ENCODE measurements at places on chromosomes 5 and 9. TPM values are rescaled to one million over a fixed set of nuclear protein-coding genes. Genes with fewer than 3 reads are reported as not detected.

Gene PRRT1B
- total RNA-seq: 1.1 TPM

Gene OR1L1
- total RNA-seq: not detected

DNA sequence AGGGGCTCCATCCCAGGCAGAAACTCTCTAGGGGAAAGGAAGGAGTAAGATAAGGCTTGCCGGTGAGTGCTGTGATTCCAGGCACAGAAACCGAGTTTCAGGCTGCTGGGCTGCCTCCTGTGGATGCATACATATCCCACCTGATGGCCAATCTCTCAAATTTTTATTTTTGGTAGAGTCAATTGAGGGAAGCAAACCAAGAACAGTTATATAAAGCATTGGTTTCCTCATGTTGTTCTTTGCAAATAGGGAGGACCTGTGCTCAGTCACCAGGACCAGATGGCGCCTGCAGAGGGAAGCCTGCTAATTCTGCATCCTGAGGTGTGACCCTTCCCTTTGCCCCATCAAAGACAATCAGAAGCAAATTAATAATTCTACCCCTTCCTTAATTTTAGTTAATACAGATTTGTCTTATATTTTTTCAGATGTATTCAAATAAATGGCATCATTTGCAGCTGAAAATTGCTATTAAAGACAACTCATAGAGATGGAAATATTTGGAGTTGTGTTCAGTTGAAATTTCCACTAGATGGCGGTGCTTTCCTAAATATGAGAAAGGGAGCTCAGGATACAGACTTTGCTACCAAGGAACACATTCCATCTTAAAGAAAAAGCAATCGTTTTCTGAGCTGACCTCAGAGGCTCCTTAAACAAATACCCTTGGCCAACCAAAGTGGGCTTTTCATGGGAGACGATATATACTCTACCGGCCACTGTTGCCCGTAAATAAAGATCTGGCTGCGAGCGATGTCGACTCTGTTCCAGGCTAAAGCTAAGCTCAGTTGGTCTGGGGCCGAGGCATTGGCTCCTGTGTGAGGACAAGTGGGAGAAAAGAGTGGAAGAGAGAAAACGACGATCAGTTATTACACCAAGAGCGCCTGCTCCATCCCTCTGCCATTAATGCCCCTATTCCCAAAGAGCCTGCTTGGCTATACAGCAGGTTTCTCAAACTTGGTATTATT, 225.7 kb upstream of the KLF9 start:
- no peaks in the 10 kb centered on the region for H3K27me3 ChIP-seq
- no peaks in the 10 kb centered on the region for H3K36me3 ChIP-seq
- H3K27ac ChIP-seq: no peak overlapping the region
- no peak overlapping the region for H3K4me3 ChIP-seq

GRCh38 chr5:81183811-81184748, 49.0 kb upstream of the CKMT2 start:
- no peaks in the 10 kb centered on the region for H3K27me3 ChIP-seq
- no peak for DNase-seq
- H3K4me1 ChIP-seq: no peaks in the 10 kb centered on the region

DNA sequence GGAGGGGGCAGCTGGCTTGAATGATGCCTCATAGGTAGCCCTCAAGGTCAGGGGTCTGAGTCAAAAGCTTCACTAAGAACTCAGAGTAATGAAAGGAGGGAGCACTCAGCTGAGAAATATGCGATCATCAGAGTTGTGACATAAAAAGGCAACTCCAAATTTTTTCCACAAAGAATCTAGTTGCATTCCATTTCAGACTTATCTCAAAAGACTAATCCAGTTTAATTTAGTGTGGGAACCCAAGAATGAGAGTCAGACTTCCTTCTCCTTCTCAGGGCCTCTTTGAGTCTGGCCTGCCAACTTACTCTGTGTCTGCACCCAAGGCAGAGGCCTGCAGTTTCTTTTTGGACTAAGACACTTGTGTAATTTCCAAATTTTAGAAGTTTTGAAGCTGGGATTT, 34.7 kb downstream of the GABRP start:
- H3K4me1 ChIP-seq: no peaks in the 10 kb centered on the region
- H3K27me3 ChIP-seq: peaks cover 2% of the 10 kb centered on the region
- no peak for DNase-seq
- no peak overlapping the region for H3K4me3 ChIP-seq

DNA sequence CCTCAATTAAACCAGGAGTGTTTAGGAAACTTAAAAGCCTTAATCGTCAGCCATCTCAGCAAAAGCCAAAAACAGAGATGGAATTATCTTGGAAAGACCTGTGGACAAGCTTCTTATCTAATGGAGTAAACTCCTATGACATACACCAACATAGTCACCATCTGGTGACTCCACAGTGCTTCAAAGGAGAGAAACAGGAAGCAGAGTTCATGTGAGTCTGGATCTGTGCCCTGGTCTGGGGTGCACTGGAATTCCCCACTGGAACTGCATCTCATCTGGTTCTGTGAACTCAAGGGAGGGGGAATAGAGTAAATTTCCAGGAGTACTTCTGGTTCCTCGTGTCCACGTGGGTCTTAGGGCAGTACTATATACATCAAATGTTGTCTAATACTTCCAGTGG, 36.3 kb upstream of the KCNN2 start:
- H3K4me3 ChIP-seq: no peak overlapping the region
- DNase-seq: no peak
- H3K27ac ChIP-seq: no peak overlapping the region
- no peaks in the 10 kb centered on the region for H3K4me1 ChIP-seq
- H3K36me3 ChIP-seq: no peaks in the 10 kb centered on the region

- H3K27ac ChIP-seq: no peak overlapping the region
- no peak overlapping the region for H3K4me3 ChIP-seq
- no peaks in the 10 kb centered on the region for H3K36me3 ChIP-seq
- no peaks in the 10 kb centered on the region for H3K27me3 ChIP-seq
Measured at GRCh38 chr9:89097219-89097618, 81.4 kb downstream of the SHC3 start.

DNA sequence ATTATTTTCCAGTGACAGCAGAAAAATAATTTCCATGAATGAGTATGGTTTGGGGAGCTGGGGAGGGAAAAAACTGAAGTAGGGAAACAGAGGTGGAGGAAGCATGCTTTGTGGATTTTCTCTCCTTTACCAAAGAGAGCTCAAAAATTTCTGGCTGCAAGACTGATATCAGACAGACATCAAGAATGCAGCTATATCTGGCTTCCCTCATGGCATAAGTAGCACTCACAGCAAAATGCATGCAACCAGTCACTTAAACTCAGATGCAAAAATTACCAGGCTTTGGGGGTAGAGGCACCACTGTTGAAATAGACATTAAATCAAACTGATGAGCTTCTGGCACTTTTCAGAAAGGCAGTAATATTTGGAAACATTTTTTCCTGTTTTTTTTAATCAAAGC, 196.9 kb downstream of the TSSK1B start:
- no peaks in the 10 kb centered on the region for H3K36me3 ChIP-seq
- H3K27ac ChIP-seq: no peak overlapping the region
- no peaks in the 10 kb centered on the region for H3K4me1 ChIP-seq
- no peak overlapping the region for H3K4me3 ChIP-seq

- H3K36me3 ChIP-seq: no peaks in the 10 kb centered on the region
- H3K27ac ChIP-seq: no peak overlapping the region
- no peak overlapping the region for H3K4me3 ChIP-seq
- H3K4me1 ChIP-seq: no peaks in the 10 kb centered on the region
- DNase-seq: no peak
Measured at GRCh38 chr9:6764523-6764922, 6.8 kb downstream of the KDM4C start.

DNA sequence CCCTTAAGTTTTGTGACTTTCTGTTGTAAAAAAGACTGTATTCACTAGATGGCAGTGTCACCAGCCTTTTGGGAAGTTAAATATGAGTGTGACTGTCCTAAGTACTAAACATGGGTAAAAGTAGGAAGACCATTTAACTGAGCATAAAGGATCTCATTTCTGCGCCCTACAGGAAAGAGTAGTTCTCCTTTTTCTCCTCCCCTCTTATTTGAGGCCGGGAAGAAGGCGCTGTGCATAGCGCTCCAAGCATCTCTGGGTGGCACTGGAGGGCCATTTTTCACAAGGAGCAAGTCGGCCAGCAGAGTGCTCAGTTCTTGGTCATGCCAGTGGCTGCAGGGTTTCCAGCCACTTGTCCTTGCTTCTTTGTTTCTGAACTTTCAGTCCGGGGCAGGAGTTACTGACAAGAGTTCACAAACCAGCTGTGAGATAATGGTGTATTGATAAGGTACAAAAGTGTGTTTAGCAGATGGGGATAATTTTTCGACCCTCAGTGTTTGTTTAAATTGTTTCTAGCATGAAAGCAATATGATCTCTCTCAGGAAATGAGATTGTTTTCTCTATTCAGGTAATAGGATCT, 227.6 kb upstream of the DMRT1 start:
- H3K36me3 ChIP-seq: no peaks in the 10 kb centered on the region
- peak; percentile 4 for DNase-seq
- no peak overlapping the region for H3K4me3 ChIP-seq
- H3K27me3 ChIP-seq: no peaks in the 10 kb centered on the region
- H3K4me1 ChIP-seq: no peaks in the 10 kb centered on the region
- no peak overlapping the region for H3K27ac ChIP-seq

DNA sequence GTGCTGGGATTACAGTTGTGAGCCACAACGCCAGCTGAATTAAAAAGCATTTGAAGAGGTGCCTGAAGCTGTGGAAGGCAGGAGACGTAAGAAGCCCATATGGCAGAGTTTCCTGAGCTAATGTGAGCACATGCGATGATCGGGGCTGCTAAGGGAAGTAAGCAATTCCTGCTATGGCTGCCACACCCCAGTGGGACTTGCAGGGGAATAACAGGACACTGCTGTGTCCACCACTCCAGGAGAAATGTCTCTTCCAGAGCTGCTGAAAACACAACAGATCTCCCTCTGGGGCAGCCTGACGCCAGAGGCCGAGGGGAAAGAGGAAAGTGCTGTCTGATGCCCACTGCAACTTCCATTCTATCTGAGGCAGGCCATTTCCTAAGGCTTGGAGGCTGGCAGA, 46.2 kb upstream of the ANKRD55 start:
- no peak overlapping the region for H3K27ac ChIP-seq
- DNase-seq: no peak
- no peaks in the 10 kb centered on the region for H3K4me1 ChIP-seq

GRCh38 chr9:106947106-106947900, 84.3 kb downstream of the ZNF462 start:
- no peaks in the 10 kb centered on the region for H3K27me3 ChIP-seq
- no peak overlapping the region for H3K4me3 ChIP-seq
- DNase-seq: no peak
- H3K36me3 ChIP-seq: no peaks in the 10 kb centered on the region
- no peak overlapping the region for H3K27ac ChIP-seq

DNA sequence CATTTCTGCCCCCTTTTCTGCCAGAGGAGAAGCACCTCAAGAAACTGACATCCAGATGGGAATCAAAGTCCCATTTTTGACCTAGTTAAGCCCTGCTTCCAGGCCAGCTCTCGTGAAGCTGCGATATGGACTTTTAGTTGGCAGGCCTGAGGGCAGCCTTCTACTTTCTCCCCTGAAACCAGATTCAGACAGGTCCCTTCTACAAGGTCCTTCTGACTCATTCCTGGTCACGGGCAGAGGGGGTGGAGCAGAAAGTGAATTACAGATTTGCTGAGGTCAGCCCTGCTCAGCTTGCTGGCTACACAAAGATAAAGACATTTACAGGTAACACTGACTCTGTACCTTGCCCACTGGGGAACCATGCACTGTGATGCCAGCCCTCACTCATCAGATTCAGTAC, 52.8 kb upstream of the TUT7 start:
- no peak for DNase-seq
- H3K27me3 ChIP-seq: peaks cover 2% of the 10 kb centered on the region
- no peaks in the 10 kb centered on the region for H3K36me3 ChIP-seq
- H3K4me3 ChIP-seq: no peak overlapping the region
- no peaks in the 10 kb centered on the region for H3K4me1 ChIP-seq

DNA sequence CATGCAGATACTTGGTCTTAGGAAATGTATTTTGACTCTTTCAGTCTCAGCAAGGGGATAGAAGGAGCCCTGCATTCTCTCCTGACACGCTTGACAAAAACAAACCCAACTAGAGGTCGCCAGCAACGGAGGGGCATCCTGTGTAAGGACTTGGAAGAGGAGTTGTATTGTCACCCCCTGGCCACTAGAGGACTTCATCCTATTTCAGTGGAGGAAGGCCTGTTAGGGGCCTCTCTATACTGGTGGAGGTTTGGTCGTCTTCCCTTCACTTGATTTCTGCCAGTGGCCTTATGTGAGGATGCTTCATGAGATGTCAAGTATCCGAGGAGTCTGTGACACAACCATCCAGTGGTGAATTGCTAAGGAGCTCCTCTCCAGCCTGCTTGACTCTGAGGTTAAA, 122.8 kb upstream of the STC2 start:
- H3K27ac ChIP-seq: no peak overlapping the region
- no peak for DNase-seq
- H3K27me3 ChIP-seq: no peaks in the 10 kb centered on the region
- H3K36me3 ChIP-seq: no peaks in the 10 kb centered on the region

- H3K36me3 ChIP-seq: no peaks in the 10 kb centered on the region
- no peak overlapping the region for H3K4me3 ChIP-seq
- DNase-seq: no peak
- peaks cover 3% of the 10 kb centered on the region for H3K27me3 ChIP-seq
- H3K27ac ChIP-seq: no peak overlapping the region
Measured at GRCh38 chr5:116772806-116773205, 198.2 kb upstream of the SEMA6A start.

DNA sequence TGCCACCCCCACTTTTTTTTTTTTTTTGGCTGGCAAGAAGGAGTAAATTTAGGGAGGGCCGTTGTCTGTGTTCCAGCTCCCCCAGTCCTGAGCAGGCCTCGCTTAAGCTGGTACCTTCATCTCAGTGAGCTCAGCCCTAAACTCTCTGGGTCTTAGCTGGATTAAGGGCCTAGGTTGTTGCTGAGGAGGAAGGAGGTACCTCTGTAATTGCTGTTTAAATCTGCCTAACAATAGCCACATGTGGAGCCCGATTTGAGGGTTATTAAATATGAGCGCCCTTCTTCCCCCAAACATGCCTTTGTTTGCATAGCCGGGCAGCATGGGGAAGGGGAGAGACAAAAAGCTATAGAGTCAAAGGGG, 179.0 kb upstream of the PITX1 start:
- no peaks in the 10 kb centered on the region for H3K36me3 ChIP-seq
- H3K27ac ChIP-seq: no peak overlapping the region
- no peaks in the 10 kb centered on the region for H3K4me1 ChIP-seq
- H3K4me3 ChIP-seq: no peak overlapping the region
- H3K27me3 ChIP-seq: no peaks in the 10 kb centered on the region

DNA sequence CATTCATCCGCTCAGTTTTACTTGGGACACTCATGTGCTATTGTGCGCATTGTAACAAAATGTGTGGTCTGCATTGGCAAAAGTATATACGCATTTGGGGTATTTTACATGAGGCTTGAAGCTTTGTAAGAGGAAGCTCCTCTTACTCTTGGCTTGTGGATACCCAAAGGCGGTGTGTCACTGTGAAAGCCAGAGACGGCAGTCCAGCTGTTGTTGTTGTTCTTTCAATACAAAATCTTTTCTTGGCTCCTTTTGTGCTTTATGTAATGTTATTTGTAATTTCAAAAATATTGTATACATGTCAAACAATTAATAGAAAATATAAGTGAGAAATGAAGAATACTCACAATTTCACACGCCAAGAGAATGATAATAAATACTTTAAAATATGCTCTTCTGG, 128.3 kb upstream of the MOCS2 start:
- no peak overlapping the region for H3K27ac ChIP-seq
- no peaks in the 10 kb centered on the region for H3K4me1 ChIP-seq
- no peaks in the 10 kb centered on the region for H3K36me3 ChIP-seq
- no peaks in the 10 kb centered on the region for H3K27me3 ChIP-seq

- H3K4me1 ChIP-seq: no peaks in the 10 kb centered on the region
- no peak overlapping the region for H3K27ac ChIP-seq
- H3K27me3 ChIP-seq: no peaks in the 10 kb centered on the region
- DNase-seq: no peak
Measured at GRCh38 chr5:179867476-179867875, 8.9 kb upstream of the MRNIP start.

GRCh38 chr9:76646249-76646648, 118.0 kb upstream of the PCA3 start:
- H3K36me3 ChIP-seq: no peaks in the 10 kb centered on the region
- DNase-seq: no peak
- no peaks in the 10 kb centered on the region for H3K4me1 ChIP-seq
- no peak overlapping the region for H3K4me3 ChIP-seq

Measured in Panc1 (cell line).